ENCODE measurements at places on chromosomes 11 and 22.

- no peak for DNase-seq
Observed at GRCh38 chr11:77089004-77089545, 13.6 kb upstream of the OMP start.

DNA sequence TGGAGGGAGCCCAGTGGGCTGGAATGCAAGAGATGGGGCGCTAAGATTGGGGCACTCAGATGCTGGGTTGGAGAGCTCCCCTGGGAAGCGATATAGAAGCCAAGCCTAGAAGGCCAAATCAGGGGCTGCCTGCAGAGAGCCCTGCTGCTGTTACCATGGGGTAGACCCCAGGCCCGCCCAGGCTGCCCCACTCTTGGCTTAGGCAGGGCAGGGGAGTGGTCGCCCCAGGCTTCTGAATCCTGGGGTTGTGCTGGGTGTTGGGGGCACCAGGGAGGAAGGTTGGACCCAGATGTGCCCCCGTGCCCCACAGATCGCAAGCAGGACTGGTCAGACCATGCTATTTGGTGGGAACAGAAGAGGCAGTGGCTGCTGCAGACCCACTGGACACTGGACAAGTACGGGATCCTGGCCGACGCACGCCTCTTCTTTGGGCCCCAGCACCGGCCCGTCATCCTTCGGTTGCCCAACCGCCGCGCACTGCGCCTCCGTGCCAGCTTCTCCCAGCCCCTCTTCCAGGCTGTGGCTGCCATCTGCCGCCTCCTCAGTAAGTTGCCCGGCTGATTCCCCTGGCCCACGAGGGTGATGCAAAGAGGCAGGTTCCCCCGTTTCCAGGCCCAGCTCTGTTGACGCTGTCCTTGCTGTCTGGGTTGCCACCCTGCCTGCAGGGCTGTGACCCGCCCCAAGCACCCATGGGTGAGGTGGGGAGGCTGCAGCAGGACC, 3.9 kb downstream of the FERMT3 start:
- no peak for DNase-seq

DNA sequence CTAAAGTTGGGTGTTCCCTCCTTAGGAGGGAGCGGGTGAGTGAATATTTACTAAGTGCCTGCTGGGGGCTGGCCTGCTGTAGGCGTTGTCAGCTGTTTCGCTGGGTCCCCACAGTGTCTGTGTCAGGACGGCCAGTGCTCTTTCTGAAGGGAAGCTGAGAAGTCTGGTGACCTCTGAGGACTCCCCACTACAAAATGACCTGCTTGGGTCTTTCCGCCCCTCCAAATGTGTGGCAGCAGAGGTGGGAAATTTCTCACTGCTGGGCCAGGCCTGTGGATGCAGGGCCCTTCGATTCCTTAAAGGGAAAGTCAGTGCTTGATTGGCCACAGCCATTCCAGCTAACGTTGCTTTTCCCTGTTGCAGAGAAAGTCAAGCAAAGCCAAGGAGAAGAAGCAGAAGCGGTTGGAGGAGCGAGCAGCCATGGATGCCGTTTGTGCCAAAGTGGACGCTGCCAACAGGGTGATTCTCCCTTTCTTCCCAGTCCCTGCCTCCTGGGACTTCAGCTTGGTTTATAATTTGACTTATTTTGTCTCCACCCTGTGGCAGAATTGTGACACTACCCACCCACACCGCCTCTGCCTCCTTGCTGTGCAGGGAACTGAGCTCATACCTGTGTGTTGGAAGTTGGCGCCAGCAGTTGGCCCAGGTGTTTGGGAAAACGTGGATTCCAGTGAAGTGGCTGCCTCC, 6.8 kb downstream of the NAA40 start:
- peak; percentile 87 for DNase-seq

- DNase-seq: no peak
Observed at GRCh38 chr11:121928597-121929580, 187.1 kb downstream of the BLID start.

GRCh38 chr11:35524780-35525179, 636 bp downstream of the PAMR1 start:
- peak; percentile 44 for DNase-seq

- no peak for DNase-seq
Observed at GRCh38 chr11:32489464-32489863, 54.1 kb upstream of the WT1 start.

- no peak for DNase-seq
Observed at GRCh38 chr22:17369439-17370025, at the start of gene CECR2. Gene CECR2, plus strand, starts transcription at chr22:17369460. Its CDS starts 324 bp downstream, at chr22:17369784.

GRCh38 chr11:106087815-106088435, 10.5 kb downstream of the AASDHPPT start:
- peak; percentile 83 for DNase-seq

- no peak for DNase-seq
Observed at GRCh38 chr11:133753150-133753549, 92.2 kb downstream of the SPATA19 start.

- no peak for DNase-seq
Observed at GRCh38 chr11:109046284-109046992, 375.6 kb upstream of the C11orf87 start.

DNA sequence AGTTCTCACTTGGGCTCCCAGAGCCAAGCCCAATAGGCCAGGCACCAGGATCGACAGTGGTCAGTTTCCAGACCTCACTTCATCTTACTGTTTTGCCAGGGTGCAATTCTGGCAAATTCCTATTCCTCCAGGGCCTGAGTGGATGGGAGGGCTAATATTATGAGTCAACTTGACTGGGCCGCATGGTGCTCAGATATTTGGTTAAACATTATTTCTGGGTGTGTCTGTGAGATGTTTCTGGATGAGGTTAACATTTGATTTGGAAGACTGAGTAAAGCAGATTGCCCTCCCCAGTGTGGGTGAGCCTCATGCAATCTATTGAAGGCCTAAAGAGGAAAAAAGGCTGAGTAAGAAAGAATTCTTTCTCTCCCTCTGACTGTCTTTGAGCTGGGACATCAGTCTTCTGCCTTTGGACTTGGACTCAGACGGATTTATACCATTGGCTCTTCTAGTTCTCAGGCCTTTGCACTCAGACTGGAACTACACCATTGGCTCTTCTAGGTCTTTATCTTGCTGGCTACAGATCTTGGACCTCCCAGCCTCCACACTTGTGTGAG, 132.9 kb upstream of the ZBED5 start:
- peak; percentile 55 for DNase-seq

DNA sequence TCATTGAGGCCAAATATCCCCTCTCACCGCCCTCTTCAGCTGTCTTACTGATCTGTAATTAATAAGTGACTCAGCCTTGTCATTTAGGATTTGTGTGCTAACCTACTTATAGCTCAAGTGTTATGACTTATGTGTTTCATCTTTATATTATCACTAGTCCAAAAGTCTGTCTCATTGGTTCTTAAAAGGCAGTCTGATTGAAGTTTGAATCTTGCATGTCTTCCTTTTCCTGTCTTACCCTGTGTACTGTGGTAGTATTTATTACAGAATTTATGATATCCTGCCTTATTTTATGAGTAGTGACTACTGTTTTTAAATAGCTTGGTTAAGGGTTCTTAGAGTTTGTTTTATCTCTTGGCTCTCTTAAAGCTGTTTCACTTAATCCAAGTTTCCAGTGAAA, 6.3 kb downstream of the DEPDC7 start:
- DNase-seq: no peak

DNA sequence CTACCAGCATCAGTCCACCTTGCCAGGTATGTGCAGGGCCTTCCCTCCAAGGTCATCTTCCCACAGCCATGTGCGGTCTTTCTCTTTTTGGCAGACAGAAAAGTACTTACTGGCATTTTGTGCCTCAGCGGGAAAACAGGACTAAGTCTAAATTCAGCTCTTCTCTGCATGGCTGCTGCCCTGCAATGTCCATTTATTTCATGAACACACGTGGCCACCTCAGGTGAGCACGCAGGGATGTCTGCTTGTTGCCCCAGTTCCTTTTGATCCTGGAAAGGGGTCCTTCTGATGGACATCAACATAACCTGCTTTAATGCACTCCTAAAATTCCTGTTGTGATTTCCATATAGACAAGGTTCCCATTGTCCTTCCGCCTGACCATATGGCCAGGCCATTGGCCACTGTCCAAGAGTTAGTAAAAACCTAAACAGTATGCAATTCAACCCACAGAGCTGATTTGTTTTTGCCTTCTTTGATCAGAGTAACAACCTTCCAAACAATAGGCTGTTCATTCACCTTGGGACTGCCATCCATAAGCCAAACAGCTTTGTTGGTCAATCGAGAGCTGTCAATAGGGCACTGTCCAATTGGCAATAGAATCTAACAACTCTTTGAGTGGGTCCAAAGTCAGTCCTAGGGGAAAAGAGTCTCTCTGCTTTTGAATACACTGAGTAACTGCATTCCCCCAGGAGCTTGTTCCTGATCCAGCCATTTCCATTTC, 5.9 kb downstream of the TREH start:
- no peak for DNase-seq

GRCh38 chr11:114293201-114293711, 2.9 kb upstream of the NNMT start:
- peak; percentile 89 for DNase-seq

DNA sequence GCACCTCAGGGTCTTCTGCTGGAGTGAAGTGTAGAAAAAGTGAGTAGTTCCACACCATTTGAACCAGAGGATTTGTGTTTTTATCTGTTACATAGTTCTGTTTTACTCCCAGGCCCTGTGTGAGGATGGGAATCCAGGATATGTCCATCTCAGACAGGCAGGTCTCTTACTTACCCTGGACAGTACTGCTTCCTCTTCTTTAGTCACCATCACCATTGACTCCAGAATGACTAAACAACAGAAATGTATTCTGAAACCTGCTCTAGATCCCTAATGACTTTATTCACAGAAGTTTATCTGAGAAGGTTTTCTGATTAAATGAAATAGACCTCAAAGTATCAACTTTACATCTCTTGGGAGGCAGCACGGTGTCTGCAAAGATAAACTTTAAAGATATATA, 33.6 kb downstream of the CYP2R1 start:
- DNase-seq: no peak

- DNase-seq: no peak
Observed at GRCh38 chr11:61761440-61762222, 9.2 kb downstream of the MYRF start.

DNA sequence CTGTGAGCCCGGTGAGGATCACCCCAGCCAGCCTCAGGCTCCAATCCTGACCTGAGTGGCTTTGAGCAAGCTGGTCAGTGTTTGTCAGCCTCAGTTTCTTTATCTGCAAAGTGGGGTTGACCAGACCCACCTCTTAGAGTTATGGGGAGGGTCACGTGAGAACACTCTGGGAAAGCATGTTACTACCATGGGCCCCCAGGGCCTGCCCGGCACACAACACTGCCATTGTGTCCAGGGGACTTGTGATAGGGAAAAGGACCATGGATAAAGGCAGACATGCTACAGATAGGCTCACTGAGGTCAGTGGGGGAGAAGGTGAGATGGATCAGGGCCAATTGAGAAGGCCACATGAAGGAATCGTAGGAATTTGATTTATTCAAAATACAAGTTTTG, 32.1 kb upstream of the SUSD2 start:
- no peak for DNase-seq

DNA sequence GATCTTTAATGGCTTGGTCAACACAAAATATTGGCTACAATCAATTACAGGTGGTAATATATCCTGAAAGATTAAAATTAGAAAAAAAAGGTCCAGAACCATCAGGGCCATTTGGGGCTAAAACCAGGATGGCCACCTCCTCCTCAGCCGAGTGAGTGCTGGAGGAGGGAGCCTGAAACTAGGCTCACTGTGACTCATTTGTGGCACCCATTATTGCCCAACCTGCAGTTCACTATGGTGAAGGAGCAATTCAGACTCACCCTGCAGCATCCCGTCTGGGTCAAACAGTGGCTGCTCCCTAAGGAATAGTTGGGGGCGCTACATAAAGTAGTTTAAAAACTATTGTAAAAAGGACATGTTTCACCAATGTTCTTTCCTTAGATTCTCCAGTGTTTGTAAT, 60.7 kb downstream of the GLYATL1 start:
- no peak for DNase-seq

- no peak for DNase-seq
Observed at GRCh38 chr22:46639843-46640242, 19.7 kb downstream of the GRAMD4 start.

DNA sequence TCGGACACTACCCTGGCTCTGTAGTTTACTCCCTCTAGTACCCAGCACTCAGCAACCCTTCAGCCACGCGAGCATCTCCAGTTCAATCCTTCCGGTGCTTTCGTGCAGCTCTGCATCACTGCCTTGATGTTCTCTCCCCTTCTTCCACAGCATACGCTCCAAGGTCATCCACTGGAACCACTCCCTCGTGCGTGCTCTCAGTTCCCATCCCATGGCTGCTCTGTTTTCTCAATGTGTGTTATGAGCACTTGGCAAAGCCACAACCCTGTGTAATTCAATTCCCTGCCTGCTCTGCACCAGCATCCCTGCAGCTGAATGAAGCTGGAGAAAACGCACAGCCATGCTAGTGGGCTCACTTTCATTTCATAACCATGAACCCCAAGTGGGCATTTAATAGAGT, 38.5 kb upstream of the NFRKB start:
- no peak for DNase-seq

DNA sequence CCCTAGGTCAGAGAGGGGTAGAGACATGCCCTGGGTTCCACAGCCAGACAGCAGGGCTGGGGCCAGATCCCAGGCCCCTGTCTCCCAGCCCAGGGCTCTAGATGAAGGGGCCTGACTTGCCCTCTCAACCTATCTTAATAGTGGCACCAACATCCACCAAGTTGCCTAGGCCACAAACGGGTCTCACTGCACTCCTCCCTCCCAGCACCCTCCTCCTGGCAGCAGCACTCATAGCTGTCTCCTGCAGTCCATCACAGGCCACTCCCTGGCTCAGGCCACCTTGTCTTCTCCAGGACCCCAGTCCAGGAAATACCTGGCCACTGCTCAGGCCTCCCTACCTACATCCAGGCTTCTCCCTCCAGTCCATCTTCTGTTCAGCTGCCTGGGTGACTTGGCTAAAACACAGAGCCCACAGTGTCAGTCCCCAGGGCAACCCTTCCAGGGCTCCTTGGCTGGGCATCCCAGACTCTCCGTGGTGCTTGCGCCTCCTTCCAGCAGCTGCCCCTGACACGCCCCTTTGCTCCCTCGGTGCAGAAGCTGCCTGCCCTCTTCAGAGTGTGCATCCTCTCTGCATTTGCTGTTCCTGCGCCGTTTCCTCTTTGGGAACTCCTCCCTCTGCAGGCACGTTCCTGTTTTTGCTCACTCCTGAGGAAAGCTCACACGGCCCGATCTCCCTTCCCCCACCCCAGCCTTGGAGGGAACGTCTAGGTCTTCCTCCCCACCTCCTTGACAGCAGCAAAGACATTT, 40.5 kb downstream of the LRRC32 start:
- DNase-seq: no peak

GRCh38 chr11:107331728-107332127, 125.9 kb downstream of the CWF19L2 start:
- no peak for DNase-seq

DNA sequence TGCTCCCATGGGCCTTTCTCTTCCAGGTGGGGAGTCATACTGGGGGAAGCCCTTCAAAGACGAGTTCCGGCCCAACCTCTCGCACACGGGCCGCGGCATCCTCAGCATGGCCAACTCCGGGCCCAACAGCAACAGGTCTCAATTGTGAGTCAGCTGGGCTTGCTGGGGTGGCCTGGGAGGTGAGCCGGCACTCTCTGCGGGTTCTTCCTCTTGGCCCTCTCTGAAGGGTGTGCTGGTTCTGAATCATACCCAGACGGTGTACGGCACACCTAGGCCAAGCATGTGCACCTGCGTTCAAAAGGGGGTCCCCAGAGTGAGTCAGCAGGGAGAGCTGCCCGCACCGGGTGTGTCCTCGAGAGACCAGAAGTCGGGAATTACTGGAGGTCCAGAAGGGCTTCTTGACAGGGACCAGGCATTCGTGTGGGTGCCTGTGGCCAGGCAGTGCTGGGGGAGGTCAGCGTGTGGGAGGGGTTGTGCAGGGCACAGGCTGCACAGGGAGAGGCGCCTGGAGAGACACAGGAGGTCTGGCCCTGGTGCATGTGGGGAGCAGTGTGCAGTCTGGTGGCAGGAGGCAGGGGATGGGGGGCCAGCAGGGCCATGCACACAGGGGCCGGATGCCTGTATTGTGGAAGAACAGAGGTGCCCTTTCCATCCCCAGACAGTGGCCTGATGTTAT, 23.0 kb downstream of the PPIL2 start:
- DNase-seq: no peak

Data from PC-3 (cell line).